Activated naive CD8-positive, alpha-beta T cell treated with anti-CD3 and anti-CD28 coated beads, Interleukin-2, amount 50 U/mL, for 24 hours (primary cell): ENCODE measurements at places on chromosomes 2 and 18.

DNA sequence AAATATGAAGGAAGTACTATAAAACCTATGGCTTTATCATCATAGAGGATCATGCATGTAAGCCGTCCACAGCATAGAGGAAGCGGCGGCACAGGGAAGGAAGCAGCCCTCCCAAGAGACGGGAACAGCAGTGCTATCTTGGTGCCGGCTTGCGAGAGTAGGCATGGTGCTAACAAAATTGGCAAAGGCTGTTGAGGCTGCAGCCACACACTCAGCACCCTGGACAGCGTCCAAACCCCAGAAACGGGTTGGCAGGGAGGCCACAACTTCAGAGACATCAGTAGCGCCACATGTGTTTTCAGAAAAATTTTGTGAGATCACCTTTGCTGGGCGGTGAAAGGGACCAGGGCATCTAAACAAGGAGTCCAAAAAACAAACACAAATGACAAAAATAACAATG, 37.7 kb downstream of the NETO1 start:
- DNase-seq = peak; percentile 2

- DNase-seq = peak; percentile 71
Observed at GRCh38 chr2:29114946-29115609, at the start of gene CLIP4. CLIP4 (plus strand) TSS chr2:29115415; CDS start chr2:29121389, 5,974 bp downstream.

DNA sequence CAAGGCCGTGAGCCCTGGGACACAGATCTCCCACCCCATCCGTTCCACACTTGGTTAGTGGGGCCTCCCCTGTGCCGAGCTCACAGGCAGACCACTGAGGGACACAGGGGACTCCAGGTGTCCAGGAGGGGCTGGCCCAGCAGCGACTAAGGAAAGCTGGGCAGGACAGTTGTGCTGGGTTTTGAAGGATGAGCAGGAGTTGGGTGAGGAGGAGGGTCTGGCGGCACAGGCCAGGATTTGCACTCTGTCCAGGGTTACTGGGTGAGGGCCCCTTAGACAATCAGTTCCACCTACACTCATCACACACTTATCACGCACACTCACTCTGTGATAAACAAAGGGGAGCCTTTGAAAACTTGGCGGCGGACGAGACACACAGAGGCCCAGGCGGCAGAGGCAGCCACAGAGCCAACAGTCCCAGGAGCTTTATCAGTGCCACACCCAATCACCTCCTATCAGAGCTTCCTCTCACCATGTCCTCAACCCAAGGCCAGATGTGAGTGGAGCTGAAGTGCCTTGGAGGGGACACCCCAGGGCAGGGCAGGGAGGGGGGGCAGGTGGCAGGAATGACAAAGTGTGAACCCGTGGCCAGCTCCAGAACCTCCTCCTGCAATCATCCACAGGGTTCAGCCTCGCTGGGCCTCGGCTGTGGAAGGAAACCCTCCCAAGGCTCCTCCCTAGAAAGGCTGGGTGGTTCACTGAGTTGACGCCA, 26.6 kb downstream of the BIN1 start:
- no peak for DNase-seq

GRCh38 chr18:74996055-74996454, 212.9 kb downstream of the PTGR3 start:
- DNase-seq = no peak

DNA sequence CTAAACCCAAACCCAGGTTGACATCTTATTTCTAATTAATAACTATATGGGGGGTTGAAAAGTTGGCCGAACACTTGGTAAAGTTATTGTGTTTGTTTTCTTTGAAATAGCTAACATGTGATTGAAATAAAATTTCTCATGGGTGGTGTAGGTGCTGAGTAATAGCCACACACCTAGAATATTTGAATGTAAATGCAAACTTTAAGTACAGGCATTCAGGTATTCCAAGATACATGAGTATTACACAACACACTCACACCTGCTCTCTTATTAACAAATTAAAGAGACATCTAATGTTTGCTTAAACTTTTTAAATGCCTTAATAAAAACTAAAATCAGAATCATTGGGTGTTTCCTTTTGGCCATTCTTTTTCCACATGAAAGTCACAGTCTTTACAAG, 165.5 kb downstream of the EHBP1 start:
- DNase-seq = no peak

- no peak for DNase-seq
Observed at GRCh38 chr2:64094663-64095382, 49.4 kb downstream of the PELI1 start.

- DNase-seq = no peak
Observed at GRCh38 chr18:13486686-13487085, 239.7 kb downstream of the FAM210A start.

DNA sequence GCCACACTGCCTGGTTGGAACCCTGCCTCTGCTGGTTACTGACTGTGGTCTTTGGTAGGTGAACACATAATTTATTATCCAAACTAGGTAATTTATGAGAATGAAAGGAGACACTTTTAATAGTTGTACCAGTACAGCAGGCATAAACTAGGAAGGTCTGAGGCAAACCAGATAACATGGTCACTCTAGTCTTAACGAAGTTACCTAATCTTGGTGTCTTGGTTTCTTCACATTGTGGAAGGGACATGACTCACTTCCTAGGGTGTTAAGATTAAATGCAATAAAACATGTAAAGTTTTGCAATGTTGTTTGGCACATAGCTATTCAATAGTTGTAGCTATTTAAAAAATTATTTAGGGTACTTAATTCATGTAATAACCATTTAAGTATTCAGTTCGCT, 23.3 kb downstream of the SPTBN1 start:
- DNase-seq = no peak

GRCh38 chr2:138601458-138602165, 100.0 kb downstream of the SPOPL start:
- no peak for DNase-seq

GRCh38 chr18:677951-678381, 20.5 kb downstream of the TYMS start:
- DNase-seq = no peak

DNA sequence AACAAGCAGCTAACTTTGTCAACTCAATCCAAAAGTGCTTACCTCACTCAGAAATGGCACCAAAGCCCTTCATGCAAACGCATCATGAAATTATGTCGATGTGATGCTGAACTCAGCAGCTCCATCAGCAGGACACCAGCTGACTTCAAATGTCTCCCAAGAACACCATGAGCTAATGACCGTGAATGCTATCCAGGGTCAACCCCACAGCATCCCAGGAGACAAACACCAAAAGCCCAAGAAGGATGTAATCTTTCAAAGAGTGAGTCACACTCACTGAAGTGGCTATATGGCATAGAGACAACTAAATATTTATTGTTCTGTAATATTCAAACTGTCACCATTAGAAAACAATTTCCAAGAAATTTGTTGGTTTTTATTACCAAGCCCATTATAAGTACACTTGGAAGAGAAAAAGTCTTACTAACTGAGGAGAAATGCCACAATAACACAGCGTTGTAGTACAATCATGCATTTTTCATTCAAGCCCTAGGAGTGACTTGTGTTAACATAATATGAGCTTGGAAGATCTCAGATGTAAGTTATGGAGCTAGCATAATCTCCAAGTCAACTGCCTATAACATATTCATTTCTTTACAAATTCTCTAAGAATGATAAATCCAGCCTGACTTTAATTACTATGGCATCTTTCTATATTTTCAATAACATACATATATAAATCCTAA, 165.0 kb upstream of the CCDC68 start:
- DNase-seq = no peak

GRCh38 chr2:29765721-29766120, 155.7 kb downstream of the ALK start:
- no peak for DNase-seq

GRCh38 chr2:233912691-233913423, 4.3 kb upstream of the TRPM8 start:
- DNase-seq = peak; percentile 42

DNA sequence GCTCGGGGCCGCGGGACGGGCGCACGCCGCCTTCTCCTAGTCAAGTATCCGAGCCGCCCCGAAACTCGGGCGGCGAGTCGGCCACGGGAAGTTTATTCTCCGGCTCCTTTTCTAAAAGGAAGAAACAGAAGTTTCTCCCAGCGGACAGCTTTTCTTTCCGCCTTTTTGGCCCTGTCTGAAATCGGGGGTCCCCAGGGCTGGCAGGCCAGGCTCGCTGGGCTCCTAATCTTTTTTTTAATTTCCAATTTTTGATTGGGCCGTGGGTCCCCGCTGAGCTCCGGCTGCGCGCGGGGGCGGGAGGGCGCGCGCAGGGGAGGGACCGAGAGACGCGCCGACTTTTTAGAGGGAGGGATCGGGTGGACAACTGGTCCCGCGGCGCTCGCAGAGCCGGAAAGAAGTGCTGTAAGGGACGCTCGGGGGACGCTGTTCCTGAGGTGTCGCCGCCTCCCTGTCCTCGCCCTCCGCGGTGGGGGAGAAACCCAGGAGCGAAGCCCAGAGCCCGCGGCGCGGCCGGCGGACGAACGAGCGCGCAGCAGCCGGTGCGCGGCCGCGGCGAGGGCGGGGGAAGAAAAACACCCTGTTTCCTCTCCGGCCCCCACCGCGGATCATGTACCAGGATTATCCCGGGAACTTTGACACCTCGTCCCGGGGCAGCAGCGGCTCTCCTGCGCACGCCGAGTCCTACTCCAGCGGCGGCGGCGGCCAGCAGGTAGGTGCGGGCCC, 617 bp downstream of the FOSL2 start:
- peak; percentile 64 for DNase-seq
